ENCODE measurements at places on chromosomes 1 and 21.

DNA sequence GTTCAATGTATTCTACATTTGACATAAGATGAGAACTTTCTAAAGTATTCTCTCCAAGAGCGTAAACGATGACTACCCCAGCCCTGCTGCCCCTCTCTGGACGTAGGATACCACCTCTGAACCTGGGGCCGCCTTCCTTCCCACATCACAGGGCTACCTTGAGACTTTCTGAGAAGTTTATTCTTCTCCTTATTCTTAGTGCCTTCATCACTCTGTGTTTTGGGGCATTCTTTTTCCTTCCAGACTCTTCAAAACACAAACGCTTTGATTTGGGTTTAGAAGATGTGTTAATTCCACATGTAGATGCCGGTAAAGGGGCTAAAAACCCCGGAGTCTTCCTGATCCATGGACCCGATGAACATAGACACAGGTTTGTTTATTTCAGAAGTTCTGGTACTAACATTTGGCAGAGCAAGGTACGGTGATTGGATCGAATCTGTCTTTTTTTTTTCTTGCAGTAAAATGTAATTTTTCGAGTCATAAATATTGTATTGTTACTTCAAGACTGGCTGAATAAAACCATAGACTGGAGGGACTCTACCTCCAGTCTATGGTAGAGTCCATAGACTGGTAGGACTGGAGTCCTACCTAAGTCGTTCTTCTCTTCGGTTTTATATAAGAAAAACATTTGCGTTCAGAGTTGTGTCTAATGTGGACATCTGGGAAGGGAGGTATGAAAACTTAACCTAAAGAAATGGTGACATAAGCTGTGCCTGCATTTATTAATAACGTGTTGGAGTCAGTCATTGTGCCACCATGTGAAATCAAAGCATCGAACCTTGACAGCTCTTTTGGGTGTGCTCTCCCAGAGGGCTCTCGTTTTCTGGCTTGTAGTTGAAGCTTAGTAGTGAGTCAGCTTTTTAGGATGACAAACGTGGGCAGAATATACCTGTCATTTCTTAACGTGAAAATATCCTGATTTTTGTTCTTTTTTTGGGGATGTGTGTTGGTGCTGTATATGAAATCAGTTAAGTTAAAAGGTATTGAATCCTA lies 1.2 kb downstream of the MAN1A2 start:
- no peak for DNase-seq

GRCh38 chr1:66250478-66250877 lies 283.5 kb upstream of the SGIP1 start:
- DNase-seq: no peak

GRCh38 chr1:89147678-89148658 lies 22.1 kb upstream of the GBP2 start:
- no peak for DNase-seq

- peak; percentile 90 for DNase-seq
These were observed 484.8 kb downstream of the PTPRC start for GRCh38 chr1:199123615-199124014.

DNA sequence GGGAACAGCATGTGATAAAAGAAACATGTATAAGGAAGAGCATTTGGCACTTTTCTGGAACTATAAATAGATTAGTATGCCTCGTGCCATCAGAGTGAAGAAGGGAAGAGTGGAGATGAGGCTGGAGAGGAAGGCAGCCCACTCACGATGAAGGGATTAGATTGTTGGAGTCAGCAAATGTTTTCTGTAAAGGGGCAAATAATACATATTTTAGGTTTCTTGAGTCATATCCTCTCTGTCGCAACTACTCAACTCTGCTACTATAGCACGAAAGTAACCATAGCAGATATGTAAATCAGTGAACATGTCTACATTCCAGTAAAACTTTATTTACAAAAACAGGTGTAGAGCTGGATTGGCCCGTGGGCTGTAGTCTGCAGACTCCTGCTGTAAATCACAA lies 147.8 kb downstream of the TENT5C start:
- DNase-seq: peak; percentile 79

- DNase-seq: no peak
These were observed 50.9 kb upstream of the KCNJ15 start for GRCh38 chr21:38205940-38206339.

GRCh38 chr1:156295391-156295947 lies at the start of gene GLMP:
TSS of gene GLMP (minus strand) at chr1:156295679. CDS start at chr1:156295645, 34 bp downstream.
- peak; percentile 62 for DNase-seq

- no peak for DNase-seq
These were observed 30.8 kb downstream of the USP48 start for GRCh38 chr1:21752186-21752585.

DNA sequence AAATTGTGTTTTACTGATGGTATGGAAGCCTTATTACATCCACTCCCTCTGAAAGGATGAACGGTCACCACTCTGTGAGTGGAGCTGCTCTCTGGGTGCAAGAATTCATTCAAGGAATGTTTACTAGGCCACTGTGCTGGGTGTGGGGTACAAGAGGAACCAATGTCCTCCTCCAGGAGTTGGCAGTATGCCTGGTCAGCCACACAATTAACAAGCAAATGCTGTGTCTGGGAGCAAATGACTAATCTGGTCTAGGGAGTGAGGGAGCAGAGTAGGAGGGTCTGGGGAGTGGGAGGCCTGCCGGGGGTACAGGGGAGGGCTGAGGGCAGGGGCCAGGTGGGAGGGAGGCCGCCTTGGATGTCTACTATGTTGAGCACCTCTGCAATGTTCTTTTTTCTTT lies 27.2 kb upstream of the TDRD10 start:
- peak; percentile 95 for DNase-seq

All from fibroblast of skin of right quadriceps (primary cell).